H54 (cell line): ENCODE measurements at places on chromosomes 11 and 22.

- DNase-seq, result peak; percentile 62
Measured at GRCh38 chr22:39960791-39961746, 872 bp downstream of the TMA7B start.

DNA sequence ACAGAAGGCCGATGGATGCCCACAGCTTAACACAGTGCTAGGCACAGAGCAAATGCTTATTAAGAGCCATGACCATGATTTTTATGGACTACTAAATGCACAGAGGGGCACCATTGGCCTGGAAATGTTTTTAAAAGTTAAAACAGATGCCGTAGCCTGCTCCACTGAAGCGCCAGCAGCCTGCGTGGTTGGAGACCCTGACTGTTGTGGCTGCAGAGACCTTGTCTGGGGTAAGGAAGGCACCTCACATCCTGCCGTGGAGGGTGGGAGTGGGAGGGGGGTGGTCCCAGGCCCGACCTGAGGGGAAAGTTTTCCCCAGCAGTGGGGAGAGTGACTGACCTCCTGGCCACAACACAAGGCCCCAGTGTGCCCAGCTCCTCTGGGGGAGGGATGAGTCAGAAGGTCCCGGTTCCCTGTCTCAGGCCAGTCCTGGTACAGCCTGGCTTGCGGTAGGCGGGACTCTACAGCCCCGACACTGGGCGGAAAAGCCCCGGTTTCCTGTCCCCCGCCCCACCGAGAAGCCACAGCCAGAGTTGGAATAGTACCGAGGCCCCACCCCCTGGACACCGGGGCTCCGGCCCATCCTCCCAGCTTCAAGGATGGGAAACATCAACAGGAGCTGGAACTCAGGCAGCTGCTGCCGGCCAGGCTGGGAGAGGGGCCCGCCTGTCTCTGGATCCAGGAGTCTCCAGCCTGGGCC lies 7.0 kb downstream of the CHST1 start:
- peak; percentile 88 for DNase-seq

GRCh38 chr22:19110064-19110458 lies 12.2 kb downstream of the DGCR2 start:
- no peak for DNase-seq

- no peak for DNase-seq
Measured at GRCh38 chr11:122004446-122004845, 111.6 kb downstream of the BLID start.

GRCh38 chr22:31062566-31063230 lies 18.4 kb upstream of the SMTN start:
- DNase-seq, result no peak

GRCh38 chr22:36467946-36468345 lies 13.5 kb downstream of the TXN2 start:
- peak; percentile 50 for DNase-seq

- no peak for DNase-seq
Measured at GRCh38 chr11:80592546-80592945, 1151.7 kb upstream of the TENM4 start.

DNA sequence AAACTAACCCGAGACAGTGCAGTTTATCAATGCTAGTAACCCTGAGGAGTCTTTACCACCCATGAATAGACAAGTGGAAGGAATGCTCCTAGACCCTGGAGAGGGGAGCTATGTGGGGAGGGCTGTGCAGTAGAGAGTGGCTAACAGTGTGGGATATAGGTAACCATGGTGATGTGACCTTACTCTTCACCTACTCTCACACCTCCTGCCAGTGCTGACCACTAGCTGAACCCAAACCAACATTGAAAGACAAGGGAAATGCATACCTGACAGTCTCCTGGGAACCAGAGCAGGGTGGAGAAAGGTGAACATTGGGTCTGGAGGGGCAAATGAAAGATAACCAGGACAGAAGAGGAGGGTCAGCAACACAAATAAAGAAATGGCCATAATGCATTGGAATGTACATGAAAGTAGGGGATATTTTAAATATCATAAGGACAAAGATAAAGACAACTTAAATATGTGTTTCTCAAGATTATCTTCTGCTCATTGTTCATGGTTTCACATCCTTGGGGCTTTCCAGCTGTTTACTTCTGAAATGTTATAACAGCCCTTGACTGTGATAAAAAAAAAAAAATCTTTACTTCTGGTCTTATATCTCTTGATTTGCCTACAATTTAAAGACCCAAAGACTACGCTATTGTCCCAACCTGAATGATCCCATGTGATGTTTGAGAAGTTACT lies 983.3 kb upstream of the TENM4 start:
- no peak for DNase-seq

DNA sequence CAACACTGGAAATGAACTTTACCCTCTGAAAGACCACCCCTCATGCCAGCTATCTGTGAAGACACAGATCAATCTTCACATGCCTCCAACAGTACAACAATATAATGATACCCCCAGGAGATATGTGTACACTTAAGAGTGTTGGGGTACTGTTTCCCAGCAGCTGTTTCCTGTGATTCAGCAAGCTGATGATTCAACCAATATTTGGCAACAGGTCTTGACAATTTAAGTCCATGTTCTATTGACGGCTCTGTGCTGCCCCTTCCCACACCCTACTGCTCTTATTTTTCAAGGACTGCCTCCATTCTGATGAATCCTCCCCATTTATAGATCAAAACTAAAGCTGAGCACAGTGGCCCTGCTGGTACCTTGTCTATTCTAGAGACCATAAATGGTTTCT lies 6.6 kb downstream of the SNX19 start:
- no peak for DNase-seq

GRCh38 chr22:32682990-32683389 lies 118.5 kb upstream of the TIMP3 start:
- no peak for DNase-seq

DNA sequence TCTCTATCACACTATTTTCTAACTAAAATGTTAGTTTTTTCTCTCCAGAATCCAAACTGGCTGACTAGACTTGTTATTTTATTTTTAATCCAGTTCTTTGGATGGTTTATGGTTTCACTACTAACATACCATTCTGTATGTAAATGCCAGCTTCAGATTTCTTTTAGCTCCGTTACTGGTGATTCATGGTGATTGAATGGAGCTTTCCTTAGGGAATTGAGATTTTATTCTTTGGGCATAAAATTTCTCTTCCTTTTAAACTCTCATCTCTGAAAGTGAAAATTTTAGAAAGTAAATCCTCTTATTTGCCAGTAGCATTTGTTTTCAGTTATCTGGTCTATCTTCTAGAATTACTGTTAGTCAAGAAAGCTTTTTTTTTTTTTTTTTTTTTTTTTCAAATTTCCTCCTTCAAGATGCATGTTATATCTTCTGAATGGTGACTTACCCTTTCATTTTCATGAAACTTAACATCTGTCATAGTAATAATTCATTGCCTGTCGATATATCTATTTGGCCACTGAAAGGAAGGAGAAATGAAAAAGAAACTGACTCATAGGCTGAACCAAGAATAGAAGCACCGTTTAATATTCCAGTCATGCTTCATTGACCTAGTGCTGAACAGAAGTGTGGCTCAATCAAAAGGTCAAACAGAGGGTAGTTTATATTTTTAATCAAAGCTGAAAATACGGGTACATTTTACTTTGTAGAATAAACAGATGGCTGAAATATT lies 6.4 kb downstream of the ENDOD1 start:
- no peak for DNase-seq

GRCh38 chr11:74681686-74682651 lies 49.3 kb downstream of the CHRDL2 start:
- no peak for DNase-seq

GRCh38 chr11:80726236-80726635 lies 1285.4 kb upstream of the TENM4 start:
- no peak for DNase-seq

DNA sequence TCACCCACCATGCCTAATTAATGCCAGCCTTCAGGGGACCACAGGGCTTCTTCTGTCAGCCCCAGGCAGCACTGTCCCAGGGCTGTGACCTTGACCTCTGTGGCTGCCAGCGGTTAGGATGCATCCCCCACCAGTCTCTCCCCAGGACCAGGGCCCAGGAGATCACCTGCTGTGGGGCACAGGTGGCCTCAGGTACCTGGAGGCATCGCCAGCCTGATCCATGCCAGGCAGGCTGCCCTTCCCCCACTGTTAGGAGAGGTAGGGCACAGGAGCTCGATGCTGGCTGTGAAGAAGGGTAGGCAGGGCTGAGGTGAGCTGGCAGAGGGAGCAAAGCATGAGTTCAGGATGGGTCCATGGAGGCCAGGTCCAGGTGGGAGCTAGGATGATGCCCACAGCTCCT lies 16.7 kb upstream of the MDK start:
- no peak for DNase-seq

GRCh38 chr11:117925198-117925925 lies 3.8 kb downstream of the TMPRSS13 start:
- no peak for DNase-seq

- DNase-seq, result no peak
Measured at GRCh38 chr11:130313383-130314183, 1.1 kb downstream of the ZBTB44 start.

- DNase-seq, result no peak
Measured at GRCh38 chr11:103812680-103813079, 223.8 kb upstream of the DDI1 start.

GRCh38 chr22:38755155-38755910 lies 465 bp downstream of the SUN2 start:
- DNase-seq, result peak; percentile 88

GRCh38 chr11:45621588-45621987 lies 43.8 kb downstream of the CHST1 start:
- no peak for DNase-seq

GRCh38 chr11:64760759-64761420 lies 1.1 kb upstream of the PYGM start:
- no peak for DNase-seq

DNA sequence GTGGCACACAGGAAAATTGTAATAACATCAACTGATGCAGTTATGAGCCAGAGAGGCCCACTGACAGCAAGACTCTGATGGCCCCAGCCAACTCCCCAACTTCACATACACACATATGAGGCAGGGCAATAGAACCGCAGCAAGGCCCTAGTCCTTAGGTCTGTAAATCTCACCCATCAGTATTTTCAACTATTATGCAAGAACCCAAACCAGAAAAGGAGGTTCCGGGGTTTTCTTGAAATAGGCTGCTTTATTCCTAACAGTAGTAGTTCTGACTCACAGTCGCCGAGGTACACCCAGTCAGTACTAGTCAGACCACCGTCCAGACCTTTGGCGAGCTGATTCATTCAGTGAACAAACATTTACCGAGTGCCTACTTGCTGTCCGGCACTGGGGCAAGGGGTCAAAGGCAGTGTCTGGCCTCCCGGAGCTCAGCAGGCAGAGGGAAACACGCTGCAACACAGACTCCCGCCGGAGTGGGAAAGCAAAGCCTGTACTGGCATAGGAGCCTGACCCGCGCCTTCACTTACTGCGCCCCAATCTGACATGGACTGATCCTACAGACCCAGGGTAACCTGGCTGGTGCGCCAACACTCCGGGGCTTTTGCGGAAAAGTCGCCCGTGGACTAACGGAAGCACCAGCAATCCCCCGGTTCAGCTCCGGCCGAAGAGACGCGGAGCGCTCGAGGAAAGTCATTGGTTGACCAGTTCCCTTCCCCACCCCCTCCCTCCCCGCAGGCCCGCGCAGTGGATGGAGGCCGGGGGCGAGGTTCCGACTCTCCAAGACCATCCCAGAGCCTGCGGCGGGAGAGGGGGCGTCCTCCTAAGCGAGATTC lies 1.3 kb downstream of the PLEKHA7 start:
- DNase-seq, result peak; percentile 100

DNA sequence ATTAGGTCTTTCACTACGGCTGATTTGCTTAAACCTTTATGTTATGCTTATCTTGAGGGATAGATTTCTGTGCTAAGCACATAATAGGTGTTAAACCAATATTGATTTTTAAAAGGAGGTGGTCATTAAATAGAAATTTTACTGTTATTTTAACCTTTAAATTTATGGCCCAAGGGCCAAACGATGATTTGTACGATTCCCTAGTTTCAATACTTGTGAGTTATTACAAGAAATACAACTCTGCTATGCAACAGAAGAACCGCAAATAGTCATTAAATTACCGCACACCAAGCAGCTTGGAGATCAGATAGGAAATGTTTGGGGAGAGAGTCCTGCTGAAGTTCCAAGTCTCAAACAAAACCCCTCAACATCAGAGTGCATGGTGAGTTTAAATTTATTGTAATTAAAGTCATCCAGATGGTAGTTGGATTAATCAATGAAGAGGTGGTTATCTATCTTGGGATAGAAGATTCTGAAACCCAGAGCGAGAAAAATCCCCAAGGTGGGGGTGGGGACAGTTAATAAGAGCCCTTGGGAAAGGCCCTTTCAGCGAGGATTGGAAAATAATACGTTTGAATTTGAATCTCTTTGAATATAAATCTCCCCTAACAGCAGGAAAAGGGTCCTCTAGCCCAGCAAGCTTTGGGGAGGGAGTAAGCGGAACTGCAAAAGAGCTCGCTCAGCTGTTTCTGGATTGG lies 805 bp upstream of the QSER1 start:
- DNase-seq, result no peak

GRCh38 chr11:87355596-87355995 lies 317.9 kb downstream of the TMEM135 start:
- DNase-seq, result no peak

GRCh38 chr11:124605719-124606118 lies 5.5 kb upstream of the PANX3 start:
- no peak for DNase-seq

DNA sequence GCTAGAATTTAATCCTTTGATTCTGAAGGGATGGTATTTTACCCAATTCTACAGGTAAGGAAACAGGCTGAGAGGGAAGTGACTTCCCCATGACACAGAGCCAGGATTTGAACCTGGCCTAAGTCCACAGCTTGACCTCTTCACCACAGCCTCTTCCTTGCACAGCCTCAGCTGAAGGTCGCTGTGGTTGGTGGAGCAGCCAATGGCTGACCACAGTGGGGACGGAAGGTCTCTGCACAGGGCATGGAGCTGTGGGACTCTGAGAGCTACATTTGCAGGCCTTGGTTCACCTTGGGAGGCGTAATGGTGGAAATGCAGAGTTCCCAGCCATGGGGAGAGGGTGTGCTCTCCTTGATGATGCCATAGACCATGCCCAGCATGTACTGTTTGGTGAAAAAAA lies 295.0 kb downstream of the DDX10 start:
- no peak for DNase-seq

GRCh38 chr11:65560555-65561418 lies 2.6 kb upstream of the LTBP3 start:
- no peak for DNase-seq

DNA sequence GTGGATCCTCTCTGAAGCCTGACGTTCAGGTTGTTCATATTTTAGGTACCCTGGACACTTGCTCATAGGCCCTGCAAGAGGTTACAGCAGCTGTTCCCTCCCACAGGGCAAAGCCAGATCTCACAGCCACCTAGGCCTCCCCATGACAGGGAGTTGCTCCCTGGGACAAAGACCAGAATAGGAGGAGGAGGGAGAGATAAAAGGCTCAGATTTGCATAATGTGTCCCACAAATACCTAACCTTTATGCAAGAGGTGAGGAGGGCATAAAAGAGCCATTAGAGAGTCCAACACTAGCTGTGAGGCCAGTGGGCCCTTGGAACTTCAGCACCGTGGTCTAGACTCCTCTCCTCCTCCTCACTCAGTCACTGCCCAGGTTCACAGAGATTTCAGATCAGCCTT lies 33.8 kb downstream of the ZNF280B start:
- no peak for DNase-seq
